GOT3 (cell line): ENCODE measurements at places on chromosomes 16 and 17.

GRCh38 chr17:7262192-7262934, at the start of gene CLDN7:
Gene CLDN7, minus strand, starts transcription at chr17:7262478. Its CDS starts 435 bp downstream, at chr17:7262043.
- DNase-seq, result no peak

DNA sequence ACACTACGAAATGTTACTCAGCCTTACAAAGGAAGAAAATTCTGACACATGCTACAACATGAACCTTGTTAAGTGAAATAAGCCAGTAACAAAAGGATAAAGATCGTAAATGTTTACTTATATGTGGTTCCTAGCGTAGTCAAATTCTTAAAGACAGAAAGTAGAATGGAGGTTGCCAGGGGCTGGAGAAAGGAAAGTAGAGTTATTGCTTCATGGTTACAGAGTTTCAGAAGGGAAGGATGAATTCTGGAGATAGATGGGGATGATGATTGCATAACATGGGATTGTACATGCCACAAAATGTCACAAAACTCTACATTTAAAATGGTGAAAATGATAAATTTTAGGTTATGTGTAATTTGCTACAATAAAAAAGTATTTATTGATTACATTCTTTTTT, 103.8 kb downstream of the CHD9NB start:
- no peak for DNase-seq

DNA sequence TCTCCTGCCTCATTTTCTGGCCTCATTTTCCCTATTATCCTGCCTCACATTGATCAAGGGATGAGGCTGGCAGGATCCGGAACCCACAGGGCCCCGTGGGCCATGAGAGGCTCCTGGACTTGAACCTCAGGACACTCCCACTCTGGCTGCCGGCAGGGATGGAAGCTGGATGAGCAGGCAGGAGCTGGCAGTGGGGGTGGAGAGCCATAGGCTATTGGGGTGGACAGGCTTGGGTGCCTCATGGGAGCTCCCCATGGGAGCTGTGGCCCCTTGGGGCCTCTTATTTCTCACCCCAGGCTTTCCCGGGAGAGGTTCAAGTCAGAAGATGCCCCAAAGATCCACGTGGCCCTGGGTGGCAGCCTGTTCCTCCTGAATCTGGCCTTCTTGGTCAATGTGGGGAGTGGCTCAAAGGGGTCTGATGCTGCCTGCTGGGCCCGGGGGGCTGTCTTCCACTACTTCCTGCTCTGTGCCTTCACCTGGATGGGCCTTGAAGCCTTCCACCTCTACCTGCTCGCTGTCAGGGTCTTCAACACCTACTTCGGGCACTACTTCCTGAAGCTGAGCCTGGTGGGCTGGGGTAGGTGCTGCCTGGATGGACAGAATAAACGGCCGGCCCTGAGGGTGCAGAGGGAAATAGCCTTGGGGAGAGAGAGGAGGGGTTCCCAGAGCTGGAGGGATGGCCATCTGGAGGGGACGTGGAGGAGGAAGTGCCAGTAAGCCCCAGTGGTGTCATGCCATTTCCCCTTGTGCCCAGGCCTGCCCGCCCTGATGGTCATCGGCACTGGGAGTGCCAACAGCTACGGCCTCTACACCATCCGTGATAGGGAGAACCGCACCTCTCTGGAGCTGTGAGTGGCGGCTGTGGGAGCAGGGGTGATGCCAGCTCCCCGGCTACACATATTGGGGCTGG, 10.7 kb upstream of the DRC7 start:
- DNase-seq, result no peak

GRCh38 chr16:68289621-68290329, 21.0 kb downstream of the SLC7A6OS start:
- no peak for DNase-seq

DNA sequence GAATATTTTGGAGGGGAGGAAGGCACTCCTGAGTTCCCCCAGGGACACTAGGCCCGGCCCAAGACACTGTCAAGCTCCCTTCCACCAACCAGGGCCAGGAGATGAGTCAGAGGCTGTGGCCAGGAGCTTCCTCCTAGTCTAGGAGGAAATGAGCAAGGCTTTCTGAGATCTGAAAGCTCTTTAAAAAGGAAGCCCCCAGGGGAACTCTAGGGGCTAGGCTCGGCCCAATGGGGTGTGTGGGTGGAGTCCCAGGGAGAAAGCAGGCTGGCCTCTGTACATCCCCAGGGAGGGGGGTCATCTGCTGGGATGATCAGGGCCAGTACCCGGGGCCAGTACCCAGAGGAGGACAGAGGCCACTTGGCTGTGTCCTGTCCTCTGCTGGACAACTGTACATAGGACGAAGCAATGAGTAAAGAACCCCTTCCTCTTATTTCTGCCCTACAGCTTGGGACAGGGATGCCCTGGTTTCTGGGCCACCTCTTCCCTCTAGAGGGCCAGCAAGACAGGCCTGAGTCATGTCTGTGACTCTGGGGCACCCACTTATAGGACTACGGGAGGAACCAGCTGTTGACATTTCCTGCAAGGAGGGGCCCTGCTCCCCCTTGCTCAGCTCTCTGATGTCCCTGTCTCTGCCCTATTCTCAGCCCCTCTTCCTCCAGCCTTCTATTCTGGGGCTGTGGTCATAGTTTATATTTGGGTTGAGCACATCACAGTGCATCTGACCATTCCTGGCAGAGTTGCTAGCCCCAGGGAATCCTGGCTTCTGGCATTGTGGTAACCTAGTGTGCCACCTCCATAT, 2.7 kb downstream of the FHOD1 start:
- peak; percentile 70 for DNase-seq

GRCh38 chr16:67779256-67780014, 26.9 kb downstream of the RANBP10 start:
- no peak for DNase-seq

DNA sequence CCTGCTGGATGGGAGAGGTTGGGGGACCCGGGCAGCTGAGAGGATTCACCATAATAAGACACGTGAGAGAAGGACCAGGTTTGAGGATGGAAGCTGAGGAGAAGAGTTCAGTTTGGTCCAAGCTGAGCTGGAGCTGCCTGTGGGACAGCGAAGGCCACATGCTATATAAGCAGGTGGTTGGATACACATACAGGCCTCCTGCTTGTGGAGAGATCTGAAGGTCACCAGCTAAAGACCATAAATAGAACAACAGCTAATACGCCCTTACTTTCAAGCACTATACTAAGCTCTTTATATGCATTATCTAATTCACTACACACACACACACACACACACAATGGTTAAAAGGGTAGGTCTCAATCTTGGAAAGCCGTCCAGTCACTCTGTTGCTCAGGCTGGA, 32.1 kb downstream of the DUSP14 start:
- no peak for DNase-seq

DNA sequence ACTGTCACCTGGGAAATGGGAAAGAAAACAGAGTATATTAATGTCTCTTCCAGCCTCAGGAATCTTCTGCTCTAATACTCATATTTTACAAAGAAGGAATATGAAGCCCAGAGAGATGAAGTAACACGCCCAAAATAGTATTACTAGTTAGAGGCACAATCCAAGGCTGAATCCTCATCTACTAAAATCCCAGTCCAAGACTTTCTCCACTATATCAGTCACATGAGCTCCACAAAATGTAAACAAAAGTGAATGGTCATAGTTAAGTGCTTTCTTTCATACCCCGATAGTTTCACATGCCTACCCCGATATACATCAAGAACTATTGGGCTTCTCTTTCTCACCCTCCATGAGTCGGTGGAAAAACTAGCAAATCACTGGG, 965 bp downstream of the INTS2 start:
- DNase-seq, result no peak

DNA sequence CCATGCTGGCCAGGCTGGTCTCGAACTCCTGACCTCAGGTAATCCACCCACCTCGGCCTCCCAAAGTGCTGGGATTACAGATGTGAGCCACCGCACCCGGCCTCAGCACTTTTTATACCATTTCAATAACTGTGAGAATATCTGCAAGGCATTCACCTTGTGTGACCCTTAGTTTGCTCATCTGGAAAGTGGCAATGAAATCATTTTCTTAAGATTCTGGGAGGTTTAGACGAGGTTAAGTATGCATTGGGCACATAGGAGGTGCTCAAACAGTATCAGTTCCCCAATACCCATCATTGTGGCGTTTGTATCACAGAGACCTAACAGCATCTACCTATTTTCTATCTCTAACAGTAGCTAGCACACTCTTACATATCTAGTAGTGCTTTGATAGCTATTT, 481.9 kb upstream of the ERCC4 start:
- no peak for DNase-seq

DNA sequence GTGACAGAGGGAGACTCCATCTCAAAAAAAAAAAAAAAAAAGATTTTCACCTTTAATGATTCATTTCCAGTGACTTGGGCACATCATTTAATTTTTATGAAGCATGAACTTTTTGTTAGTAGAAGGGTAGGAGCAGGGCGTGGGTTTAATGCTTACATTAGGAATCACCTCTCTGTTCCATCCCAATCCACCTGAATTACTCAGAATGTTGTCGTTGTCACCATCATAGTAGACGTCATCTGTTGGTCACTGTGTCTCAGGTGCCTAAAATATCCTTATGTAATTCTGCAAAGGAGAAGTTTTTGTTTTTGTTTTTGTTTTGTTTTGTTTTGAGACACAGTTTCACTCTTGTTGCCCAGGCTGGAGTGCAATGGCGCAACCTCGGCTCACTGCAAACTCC, 38.3 kb upstream of the TEKT3 start:
- DNase-seq, result no peak

DNA sequence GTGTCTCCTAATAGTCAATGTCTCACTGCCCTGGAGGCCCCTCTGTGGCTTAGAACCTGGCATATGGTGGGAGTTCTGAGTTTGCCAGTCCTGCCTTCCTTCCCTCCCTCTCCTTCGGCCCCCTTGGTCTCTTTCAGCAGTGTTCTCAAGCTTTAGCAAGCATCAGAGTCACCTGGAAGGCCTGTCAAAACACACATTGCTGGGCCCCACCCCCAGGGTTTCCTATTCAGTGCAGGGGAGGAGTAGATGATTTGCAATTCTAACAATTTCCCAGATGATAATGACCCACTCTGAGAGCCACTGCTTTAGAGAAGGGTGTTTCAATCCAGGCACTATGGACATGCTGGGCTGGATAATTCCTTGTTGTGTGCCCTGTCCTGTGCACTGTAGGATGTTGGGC, 26.4 kb upstream of the TMEM220 start:
- no peak for DNase-seq

DNA sequence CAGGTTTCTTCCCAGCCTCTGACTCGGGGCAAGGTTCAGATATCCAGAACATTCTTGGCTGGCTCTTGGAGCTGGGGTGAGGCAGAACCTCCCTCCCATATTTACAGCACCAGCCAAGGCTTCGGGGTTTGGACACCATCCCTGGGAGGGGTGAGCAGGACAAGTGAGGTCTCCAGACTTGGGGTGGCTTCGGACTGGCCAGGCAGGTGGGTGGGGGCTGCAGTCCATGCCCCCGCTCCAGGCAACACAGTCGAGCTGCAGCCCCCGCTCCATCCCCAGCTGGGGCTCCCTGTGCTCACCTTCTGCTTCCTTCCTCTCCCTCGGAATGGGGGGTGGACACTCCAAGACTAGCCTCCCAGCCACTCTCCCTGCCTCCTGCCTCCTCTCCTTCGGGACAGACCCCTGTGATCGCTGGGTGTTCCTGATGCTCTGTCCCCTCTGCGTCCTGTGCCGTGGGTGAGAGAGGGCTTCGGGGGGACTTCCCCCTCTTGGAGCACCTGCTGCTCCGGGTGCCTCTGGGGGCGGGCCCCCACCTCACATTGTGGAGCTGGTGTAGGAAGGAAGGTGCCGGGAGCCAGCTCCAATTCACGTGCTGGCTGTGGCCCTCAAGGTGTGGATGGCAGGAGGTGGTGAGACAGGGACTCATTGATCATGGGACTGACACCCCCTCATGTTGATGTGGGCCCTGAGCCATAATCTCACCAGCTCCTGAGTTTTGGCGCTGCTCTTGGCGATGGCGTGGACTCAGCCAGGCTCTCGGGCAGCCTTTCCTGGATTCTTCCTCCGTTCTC, 189.2 kb downstream of the SEC14L1 start:
- no peak for DNase-seq
